ENCODE measurements at places on chromosomes 5 and 9.

- DNase-seq, result no peak
Observed at GRCh38 chr9:98609646-98610045, 99.1 kb downstream of the GABBR2 start.

DNA sequence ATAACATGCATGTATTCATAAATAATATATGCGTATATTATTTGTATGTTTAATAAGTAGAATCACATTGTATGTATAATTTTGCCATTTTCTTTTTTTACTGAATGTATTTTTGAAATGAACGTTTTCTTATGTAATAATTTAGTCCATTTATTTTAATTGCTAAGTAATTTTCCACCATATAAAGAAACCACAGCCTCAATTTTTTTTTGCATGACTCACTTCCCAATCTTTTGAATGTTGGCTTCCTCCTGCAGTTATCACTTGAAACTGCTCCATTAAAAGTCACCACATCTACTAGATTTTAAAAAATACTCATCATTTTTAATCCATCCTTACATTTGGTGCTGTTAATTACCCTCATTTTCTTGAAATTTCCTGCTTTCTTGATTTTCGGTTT, 363.3 kb upstream of the MEF2C start:
- no peak for DNase-seq

DNA sequence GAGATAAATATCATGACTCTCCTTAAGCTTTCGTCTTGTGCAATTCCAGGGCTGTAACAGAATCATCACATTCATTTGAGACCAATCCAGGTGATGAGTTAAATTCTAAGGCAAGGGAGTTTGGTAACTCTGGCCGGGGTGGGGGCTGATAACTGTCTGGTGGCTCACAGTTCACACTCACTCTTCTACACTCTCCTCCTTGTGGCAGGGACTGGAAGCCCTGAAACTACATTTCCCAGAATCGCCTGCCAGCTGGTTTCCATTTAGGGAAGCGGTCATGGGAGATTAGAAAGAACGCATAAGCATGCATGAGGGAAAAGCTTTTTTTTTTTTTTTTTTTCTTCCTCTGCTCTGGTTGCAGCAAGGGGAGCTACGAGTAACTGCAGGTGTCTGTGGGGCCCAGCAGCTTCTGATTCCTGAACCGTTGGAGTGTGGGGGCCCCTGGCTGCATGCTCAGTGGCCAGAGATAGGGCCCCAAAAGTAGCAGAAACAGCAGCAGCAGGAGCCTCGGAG, 154.8 kb upstream of the TBC1D2 start:
- DNase-seq, result peak; percentile 47

GRCh38 chr5:59193616-59194319, 610.9 kb downstream of the RAB3C start:
- peak; percentile 100 for DNase-seq

- DNase-seq, result no peak
Observed at GRCh38 chr5:150660108-150660831, 781 bp upstream of the MYOZ3 start.

- DNase-seq, result no peak
Observed at GRCh38 chr5:17357504-17357903, 140.1 kb downstream of the BASP1 start.

- no peak for DNase-seq
Observed at GRCh38 chr5:538801-539468, 14.7 kb upstream of the SLC9A3 start.

- DNase-seq, result no peak
Observed at GRCh38 chr9:78577156-78577906, 280.4 kb downstream of the PSAT1 start.

- no peak for DNase-seq
Observed at GRCh38 chr5:74336297-74336696, 304.2 kb downstream of the ENC1 start.

DNA sequence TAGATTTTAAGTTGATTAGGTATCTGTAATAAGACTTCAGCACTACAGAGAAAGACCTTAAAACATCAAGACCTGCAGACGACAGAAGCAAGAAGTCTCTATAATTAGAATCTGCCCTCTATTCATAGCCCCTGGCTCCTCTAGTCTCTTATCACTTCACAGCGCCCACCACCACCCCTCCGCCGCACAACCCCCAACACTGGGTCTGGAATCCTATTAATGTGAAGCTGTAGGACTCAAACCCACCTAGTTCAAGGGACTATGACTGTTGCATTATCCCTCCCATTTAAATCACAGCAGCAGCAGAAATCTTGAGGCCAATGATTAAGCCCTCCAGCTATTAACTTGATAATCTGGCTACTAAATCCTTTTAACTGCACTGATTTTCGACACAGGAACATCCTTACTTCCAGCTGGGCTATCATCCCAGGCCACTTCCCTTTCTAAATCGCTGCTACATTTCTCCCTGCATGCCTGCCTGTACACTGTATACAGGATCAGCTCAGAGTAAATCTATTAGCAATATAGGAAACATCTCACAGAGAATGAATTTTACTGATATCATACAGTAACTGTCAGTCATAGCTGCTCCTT, 159.5 kb upstream of the GRAMD2B start:
- no peak for DNase-seq
